Upper lobe of right lung (tissue), 1 donor: ENCODE measurements at places on chromosomes 7 and 10. TPM values are rescaled to one million over a fixed set of nuclear protein-coding genes. Genes with fewer than 3 reads are reported as not detected.

Gene FAM20C
- total RNA-seq: 58.8 TPM

Gene KCND2
- 0.61 TPM for total RNA-seq

Gene ABCA13
- 0.35 TPM for total RNA-seq

Gene PRLHR
- not detected for total RNA-seq

DNA sequence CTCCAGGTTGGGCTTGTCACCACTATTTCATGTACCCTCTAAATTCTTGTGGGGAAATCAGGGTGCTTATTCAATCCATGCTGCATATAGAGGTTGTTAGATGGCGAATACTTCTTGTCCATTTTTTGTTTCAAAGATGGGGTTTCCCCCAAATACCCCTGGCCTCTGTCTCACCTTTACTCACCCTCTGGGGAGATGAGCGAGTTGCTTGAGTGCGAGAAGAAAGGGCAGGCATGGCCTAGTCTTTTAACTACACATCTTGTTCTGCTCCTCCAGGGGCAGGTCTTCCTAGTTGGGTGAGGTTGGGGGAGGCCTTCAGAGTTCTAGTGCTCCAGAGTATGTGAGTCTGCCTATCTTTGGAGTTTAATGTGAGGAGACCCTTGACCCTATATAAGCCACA, 46.2 kb downstream of the HHEX start:
- H3K27me3 ChIP-seq: no peaks in the 10 kb centered on the region
- DNase-seq: no peak

- H3K4me3 ChIP-seq: no peak overlapping the region
- peaks cover 6% of the 10 kb centered on the region for H3K36me3 ChIP-seq
- no peak for DNase-seq
- H3K27ac ChIP-seq: no peak overlapping the region
Measured at GRCh38 chr7:149427096-149427680, 33.7 kb downstream of the ZNF777 start.

DNA sequence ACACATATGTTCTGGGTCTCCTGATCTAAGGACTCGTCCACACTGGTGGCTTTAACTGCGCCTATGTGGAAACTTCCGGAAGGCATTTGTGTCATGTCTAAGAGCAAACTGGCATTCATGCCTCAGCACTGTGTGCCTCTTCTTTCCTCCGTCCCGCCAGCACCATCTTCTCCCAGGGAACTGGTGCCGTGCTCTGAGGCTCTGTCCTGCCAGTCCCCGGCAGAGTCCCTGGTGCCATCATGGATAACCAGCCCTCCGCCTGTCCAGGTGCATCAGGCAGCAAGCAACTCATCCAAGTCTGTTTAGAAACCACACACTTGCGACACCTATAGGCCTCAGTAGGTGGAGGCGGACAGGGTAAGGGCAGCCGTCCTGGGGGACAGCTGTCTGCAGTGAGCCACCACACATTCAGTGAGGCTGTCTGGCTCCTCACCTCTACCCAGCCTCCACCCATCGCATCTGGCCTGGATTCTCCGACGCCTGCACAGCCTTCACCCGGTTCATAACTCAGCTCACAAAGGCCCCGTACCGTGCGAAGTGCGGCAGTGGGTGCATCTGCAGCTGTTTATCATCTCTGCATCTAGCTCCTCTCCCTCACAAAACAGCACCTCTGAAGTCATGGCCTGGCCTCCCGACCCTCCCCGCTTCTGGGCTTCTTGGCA, 162.7 kb downstream of the DIP2C start:
- no peak overlapping the region for H3K27ac ChIP-seq
- no peaks in the 10 kb centered on the region for H3K27me3 ChIP-seq
- H3K36me3 ChIP-seq: no peaks in the 10 kb centered on the region
- peak; percentile 48 for DNase-seq
- H3K4me1 ChIP-seq: no peaks in the 10 kb centered on the region

DNA sequence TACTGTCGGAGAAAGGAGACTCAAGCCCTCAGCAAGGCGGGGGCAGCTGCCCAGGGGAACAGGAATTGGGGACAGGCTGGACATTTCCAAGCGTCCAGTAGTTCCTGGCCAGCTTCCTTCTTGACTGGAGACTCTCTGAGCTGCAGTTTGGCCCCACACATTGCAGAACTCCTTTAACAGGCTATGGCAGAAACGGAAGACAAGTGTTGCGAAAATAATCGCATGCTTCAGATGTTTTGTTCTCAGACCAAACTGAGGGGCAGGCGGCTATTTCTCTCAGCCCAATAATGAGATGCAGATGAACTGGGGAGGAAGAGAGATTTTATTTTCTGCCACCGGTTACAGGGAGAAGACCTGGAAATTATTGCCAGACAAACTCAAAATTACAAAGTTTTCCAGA, 88.0 kb upstream of the PFKP start:
- no peaks in the 10 kb centered on the region for H3K4me1 ChIP-seq
- H3K27me3 ChIP-seq: no peaks in the 10 kb centered on the region
- no peak for DNase-seq
- H3K36me3 ChIP-seq: no peaks in the 10 kb centered on the region
- H3K27ac ChIP-seq: no peak overlapping the region

DNA sequence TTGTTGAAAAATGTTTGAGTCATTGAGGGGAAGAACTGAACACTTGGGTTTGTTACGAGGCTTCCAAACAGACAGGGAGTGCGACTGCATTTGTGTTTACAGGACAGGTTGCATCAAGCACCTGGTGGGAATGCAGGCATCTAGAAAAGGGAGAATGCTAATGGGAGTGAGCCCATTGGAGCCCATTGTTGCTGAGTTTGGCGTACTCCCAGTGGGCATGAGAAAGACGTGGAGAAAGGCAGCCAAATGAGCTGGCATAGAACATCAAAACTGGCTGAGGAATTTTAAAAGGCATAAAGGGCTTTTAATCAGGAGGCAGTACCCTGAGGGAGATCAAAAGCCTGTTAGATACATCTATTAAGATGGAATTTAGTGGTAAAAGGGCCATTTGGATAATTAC, 171.6 kb upstream of the NPSR1 start:
- no peaks in the 10 kb centered on the region for H3K27me3 ChIP-seq
- no peaks in the 10 kb centered on the region for H3K36me3 ChIP-seq
- H3K27ac ChIP-seq: no peak overlapping the region
- H3K4me3 ChIP-seq: no peak overlapping the region
- no peak for DNase-seq

DNA sequence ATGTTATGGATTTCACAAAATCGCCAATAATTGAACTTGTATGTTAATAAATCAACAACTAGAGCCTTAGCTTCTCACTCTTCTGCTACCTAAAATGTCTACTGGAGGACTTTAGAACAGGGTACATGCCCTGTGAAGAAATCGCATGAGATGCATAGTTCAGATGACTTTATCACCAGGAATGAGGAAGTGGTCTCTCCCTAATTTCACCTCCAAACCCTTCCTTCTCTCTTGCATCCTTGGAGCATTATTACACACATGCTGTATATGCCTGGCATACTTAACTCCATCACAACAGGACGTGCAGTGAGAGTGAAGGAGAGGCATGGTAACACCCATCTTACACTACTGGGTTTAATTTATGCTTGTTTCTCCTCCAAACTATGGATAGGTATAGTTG, 27.8 kb downstream of the RHEB start:
- no peak overlapping the region for H3K4me3 ChIP-seq
- H3K36me3 ChIP-seq: peaks cover 41% of the 10 kb centered on the region
- peaks cover 28% of the 10 kb centered on the region for H3K4me1 ChIP-seq
- DNase-seq: no peak
- H3K27ac ChIP-seq: no peak overlapping the region

GRCh38 chr10:71339796-71340589, 20.9 kb downstream of the SLC29A3 start:
- DNase-seq: no peak
- peaks cover 8% of the 10 kb centered on the region for H3K36me3 ChIP-seq
- H3K27ac ChIP-seq: no peak overlapping the region
- no peak overlapping the region for H3K4me3 ChIP-seq
- no peaks in the 10 kb centered on the region for H3K27me3 ChIP-seq
- H3K4me1 ChIP-seq: peaks cover 18% of the 10 kb centered on the region

DNA sequence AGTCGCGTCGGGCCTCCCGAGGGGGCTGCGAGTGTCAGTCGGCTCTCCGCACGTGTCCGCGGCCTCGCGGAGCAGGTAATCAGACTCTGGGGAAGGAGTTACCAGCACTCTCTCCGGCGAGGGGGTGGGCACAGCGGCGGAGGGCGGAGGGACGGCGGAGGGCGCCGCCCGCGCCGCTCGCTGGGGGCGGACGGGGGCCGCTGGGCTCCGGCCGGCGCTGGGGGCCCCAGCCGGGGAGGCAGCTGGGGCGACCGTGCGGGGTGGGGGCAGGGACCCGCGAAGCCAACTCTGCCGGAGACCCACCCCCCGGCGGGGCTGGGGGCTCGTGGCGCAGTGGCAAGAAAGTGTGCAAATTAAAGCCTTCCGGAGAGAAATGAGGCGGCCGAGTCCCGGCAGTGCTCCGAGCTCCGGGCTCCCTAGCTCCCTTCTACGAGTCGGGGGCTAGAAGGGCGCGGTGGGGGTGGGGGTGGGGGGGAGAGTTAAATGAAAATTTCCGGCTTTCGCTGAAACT, at the start of gene CDK6:
TSS of gene CDK6 (minus strand) at position 85 of the 511 bp plus-strand sequence. CDS start 3,250 bp downstream, outside the sequence.
- DNase-seq: peak; percentile 85
- H3K36me3 ChIP-seq: no peaks in the 10 kb centered on the region
- H3K4me3 ChIP-seq: peak within 1 kb of the TSS; percentile 77
- peaks cover 11% of the 10 kb centered on the region for H3K4me1 ChIP-seq
- H3K27ac ChIP-seq: peak within 1 kb of the TSS; percentile 85

DNA sequence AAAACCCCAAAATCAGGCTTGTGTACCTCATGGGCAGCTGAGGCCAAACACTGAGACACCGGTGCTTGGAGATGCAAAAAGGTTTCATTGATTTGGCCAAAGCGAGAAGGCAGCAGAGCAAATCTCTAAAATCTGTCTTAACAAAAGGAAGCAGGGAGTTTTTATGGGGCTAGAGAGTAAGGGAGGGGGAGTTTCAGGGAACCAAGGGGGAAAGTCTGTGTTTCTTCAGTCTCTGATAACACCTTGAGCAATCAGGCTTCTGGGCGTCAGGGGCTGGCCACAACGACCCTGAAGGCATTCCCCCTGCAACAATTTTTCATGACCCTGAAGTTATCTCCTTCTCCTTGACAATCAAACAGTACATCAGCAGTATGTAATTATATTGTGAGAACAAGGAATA, 2.7 kb upstream of the ZNF786 start:
- H3K4me1 ChIP-seq: peaks cover 13% of the 10 kb centered on the region
- no peak overlapping the region for H3K27ac ChIP-seq
- no peaks in the 10 kb centered on the region for H3K36me3 ChIP-seq
- no peaks in the 10 kb centered on the region for H3K27me3 ChIP-seq

DNA sequence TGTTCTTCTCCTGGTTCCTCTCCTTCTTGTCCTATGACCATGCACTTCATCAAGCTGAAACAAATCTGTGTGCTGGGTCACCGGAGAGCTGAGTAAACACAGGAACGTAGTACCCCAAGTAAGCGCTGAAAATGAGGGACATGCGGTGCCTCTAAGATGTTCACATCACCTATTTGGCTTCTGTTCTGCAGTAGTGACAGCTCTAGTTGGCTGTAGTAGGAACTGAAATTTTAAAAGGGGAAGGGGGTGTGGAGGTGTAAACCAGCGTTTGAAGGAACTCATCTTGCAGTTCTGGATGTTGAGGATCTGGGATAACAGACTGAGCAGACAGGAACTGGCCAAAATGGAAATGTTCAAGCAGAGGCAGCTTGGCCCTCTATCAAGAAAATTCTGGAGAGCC, 85.2 kb downstream of the WNT2 start:
- H3K27me3 ChIP-seq: no peaks in the 10 kb centered on the region
- H3K36me3 ChIP-seq: no peaks in the 10 kb centered on the region
- H3K4me3 ChIP-seq: no peak overlapping the region
- no peak overlapping the region for H3K27ac ChIP-seq

- no peak overlapping the region for H3K4me3 ChIP-seq
- no peaks in the 10 kb centered on the region for H3K36me3 ChIP-seq
- H3K27ac ChIP-seq: no peak overlapping the region
- H3K27me3 ChIP-seq: no peaks in the 10 kb centered on the region
- DNase-seq: no peak
- no peaks in the 10 kb centered on the region for H3K4me1 ChIP-seq
Measured at GRCh38 chr7:80182630-80183276, 48.1 kb downstream of the GNAI1 start.

GRCh38 chr7:5673125-5673524, 108.3 kb downstream of the RNF216 start:
- no peaks in the 10 kb centered on the region for H3K27me3 ChIP-seq
- H3K4me3 ChIP-seq: no peak overlapping the region
- no peak overlapping the region for H3K27ac ChIP-seq
- no peaks in the 10 kb centered on the region for H3K36me3 ChIP-seq
- H3K4me1 ChIP-seq: peaks cover 38% of the 10 kb centered on the region

DNA sequence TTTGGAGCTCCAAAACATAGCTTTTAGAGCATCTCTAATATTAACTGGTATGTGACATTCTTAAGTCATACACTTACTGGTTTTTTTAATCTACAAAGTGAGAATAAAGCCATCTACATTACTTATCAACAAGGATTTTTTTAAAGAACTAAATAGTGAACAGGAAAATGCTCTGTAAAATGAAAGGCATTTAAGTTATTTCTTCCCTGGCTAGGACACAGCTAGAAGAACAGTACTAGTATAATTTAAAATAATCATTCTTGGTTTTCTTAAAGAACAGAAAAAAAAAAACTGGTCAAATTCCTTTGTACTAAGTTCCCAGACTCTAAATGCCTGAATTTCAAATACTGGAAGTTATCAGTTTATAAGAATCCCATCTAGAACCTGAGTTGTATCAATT, 139.5 kb downstream of the SRPK2 start:
- H3K27me3 ChIP-seq: no peaks in the 10 kb centered on the region
- no peaks in the 10 kb centered on the region for H3K36me3 ChIP-seq
- no peak overlapping the region for H3K27ac ChIP-seq
- no peak overlapping the region for H3K4me3 ChIP-seq

DNA sequence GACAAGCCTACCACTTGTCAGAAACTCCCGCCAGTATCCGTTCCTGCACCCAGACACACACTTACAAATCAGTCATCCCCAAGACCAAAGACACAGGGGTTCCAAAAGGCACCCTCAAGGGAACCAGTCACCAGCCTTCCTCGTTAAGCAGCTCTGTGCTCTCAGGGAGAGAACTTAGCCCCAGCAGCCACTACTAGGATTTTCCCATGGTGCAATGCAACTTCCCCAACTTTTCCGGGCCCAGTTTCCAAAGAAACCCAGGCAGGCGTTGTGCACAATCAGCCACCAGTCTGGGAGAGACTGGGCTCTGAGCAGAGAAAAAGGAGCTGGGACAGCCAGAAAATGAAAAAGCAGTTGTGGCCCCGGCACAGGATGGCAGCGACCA, 1.2 kb downstream of the DLG5 start:
- peaks cover 6% of the 10 kb centered on the region for H3K4me1 ChIP-seq
- H3K27me3 ChIP-seq: no peaks in the 10 kb centered on the region
- peak overlapping the region; percentile 82 for H3K4me3 ChIP-seq
- peak overlapping the region; percentile 73 for H3K27ac ChIP-seq
- no peaks in the 10 kb centered on the region for H3K36me3 ChIP-seq

GRCh38 chr10:26335574-26336093, 102.5 kb upstream of the APBB1IP start:
- H3K4me3 ChIP-seq: peak overlapping the region; percentile 41
- H3K36me3 ChIP-seq: no peaks in the 10 kb centered on the region
- no peaks in the 10 kb centered on the region for H3K27me3 ChIP-seq

GRCh38 chr7:105637755-105638154, 56.5 kb upstream of the EFCAB10 start:
- no peaks in the 10 kb centered on the region for H3K27me3 ChIP-seq
- no peak overlapping the region for H3K27ac ChIP-seq
- no peak overlapping the region for H3K4me3 ChIP-seq
- H3K36me3 ChIP-seq: peaks cover 53% of the 10 kb centered on the region
- DNase-seq: no peak

- H3K4me3 ChIP-seq: no peak overlapping the region
- peak overlapping the region; percentile 63 for H3K27ac ChIP-seq
- H3K27me3 ChIP-seq: no peaks in the 10 kb centered on the region
- H3K4me1 ChIP-seq: peaks cover 13% of the 10 kb centered on the region
- no peak for DNase-seq
- no peaks in the 10 kb centered on the region for H3K36me3 ChIP-seq
Measured at GRCh38 chr7:150586068-150586784, 19.0 kb downstream of the GIMAP4 start.
